Brain (organoid and tissue), 16 donors: ENCODE measurements at places on chromosomes 11 and 22.

GRCh38 chr11:73312851-73313327 lies 4.8 kb downstream of the ARHGEF17 start:
- peak; percentile 59 for DNase-seq

GRCh38 chr11:19094859-19095258 lies 22.1 kb upstream of the ZDHHC13 start:
- DNase-seq, result no peak

- no peak for DNase-seq
These were observed 28.8 kb downstream of the ZC3H7B start for GRCh38 chr22:41330169-41330568.

GRCh38 chr11:43644621-43645299 lies 35.8 kb upstream of the HSD17B12 start:
- DNase-seq, result no peak

DNA sequence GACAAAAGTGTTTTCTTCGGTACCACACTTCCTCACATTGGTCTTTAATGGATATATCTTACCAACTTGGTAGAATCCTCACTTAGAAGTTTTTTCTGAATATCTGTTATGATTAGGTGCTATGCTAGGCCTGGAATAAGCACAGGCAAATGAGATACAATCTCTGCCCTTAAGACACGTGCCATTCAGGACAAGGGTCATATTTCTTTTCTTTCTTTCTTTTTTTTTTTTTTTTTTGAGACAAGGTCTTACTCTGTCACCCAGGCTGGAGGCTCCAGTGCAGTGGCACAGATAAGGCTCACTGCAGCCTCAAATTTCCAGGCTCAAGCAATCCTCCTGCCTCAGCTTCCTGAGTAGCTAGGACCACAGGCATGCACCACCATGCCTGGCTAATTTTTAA lies 23.0 kb downstream of the WBP2NL start:
- DNase-seq, result no peak

DNA sequence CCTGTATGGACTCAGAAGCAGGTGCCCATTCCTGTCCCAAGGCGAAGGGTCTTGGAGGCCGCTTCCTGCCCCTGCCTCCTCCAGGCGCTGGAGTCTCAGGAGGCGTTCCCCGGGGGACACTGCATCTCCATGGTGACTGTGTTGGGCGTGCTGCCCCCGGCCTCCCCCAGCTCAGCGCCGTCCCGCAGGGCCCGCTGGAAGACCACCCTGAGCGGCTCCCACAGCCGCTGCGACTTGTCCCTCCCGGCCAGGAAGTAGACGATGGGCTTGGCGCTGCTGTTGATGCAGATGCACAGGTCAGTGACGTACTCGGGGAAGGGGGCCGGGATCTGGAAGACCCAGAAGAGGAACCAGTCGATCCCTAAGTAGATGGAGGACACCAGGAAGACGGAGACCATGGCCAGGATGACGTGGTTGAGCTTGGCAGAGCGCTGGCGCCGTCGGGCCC lies 7.8 kb downstream of the MRGPRF start:
- DNase-seq, result no peak

DNA sequence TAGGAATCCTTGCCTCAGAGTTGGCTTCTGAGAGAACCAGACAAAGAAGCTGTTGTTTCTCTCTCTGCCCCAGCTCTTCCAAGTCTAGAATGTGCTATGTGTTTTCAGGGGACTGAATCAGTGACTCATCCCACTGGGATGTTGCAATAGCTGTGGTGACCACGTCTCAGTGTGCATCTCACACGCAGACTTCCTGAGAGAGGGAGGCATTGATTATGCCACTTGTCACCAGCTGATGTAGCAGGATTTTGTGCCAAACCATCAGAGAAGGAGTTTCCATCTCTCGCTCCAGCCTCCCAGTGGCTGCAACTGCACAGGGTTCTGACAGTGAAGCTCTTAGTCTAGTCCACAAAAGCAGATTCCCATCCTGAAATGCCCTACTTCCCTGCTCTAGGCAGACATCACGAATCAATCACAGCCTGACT lies 455.8 kb downstream of the MIAT start:
- DNase-seq, result no peak
